Stimulated activated CD8-positive, alpha-beta memory T cell treated with anti-CD3 and anti-CD28 coated beads, Interleukin-4, amount 100 ng/mL, for 4 hours (primary cell): ENCODE measurements at places on chromosomes 1 and 21.

- no peak for DNase-seq
These were observed 206.3 kb downstream of the SIPA1L2 start for GRCh38 chr1:232423591-232423990.

DNA sequence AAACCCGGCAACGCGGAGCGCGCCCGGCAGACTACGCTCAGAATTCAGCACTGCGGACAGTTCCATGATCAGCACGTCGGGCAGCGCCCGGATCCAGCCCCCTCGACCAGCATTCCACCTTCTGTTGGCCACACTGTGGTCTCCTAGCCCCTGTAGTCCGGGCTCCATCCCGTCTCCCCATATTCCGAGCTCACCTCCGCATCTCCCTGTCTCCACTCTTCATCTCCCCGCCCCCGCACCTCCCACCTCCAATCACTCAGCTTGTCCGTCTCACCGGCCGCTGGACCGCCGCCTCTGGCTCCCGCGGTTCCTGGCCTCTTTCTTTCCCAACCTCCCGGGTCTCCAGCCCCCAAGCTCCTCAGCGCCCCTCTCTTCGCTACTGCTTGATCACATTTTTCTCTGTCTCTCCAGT is 500 bp downstream of the EPHA10 start:
- DNase-seq: no peak

DNA sequence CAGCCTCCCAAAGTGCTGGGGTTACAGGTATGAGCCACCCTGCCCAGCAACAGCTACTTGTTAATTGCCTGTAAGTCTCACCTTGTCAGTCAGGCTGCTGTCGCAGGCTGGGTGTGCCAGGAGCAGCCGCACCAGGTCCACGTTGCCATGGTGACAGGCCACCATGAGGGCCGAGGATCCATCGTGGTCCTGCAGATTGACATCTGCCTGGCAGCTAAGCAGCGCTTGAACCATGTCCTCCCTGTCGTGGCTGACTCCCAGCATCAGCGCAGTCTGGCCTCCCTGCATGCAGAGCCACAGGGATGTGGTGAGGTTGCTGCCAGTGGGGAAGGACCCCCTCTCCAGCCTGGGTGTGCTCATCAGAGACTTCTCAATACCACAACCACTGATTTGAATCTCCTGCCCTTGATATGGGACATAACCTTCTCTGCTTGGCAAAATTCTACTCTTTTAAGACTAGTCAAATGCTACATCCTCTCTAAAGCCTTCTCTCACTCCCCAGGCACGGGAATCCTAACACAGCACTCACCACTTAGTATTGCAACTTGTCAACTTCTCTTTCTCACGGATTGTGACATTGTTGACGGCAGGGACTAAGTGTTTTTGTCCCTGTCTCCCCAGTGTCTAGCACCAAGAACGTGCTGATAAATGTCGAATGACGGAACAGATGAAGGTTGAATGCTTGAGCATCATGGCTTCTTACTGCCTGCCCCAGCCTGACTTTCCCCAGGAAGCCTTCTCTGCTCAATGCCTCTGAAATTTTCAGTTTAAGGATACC is 52.9 kb downstream of the L1TD1 start:
- no peak for DNase-seq

DNA sequence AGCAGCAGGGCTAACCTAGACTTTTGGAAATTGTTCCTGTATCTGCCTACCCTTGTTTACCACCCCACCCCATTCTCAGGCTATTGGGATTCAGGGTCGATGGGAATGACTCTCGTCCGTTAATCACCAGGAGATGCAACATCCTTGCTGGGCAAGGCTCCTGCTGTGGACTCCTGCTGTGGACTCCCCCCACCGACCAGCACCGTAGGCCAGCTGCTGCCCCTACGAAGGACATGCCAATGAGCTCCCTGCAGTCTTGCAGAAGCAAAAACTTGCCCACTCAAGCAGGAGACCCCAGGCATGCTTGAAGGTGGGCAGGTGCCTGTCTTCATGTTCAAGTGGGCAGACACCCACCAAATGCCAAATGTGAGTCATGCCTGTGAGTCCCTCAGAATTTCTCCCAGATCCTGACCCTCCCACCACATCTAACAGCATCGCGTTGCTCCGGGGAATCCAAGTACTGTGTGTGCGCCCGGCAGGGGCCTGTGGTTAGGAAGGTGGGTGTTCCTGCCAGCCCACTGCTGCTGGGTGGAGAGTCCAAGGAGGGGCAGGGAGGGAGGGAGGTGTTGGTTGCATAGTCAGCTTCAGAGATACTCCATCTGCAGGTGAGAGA is 41.7 kb upstream of the SOX13 start:
- DNase-seq: no peak

- no peak for DNase-seq
These were observed 670 bp upstream of the PARK7 start for GRCh38 chr1:7960867-7961215.

DNA sequence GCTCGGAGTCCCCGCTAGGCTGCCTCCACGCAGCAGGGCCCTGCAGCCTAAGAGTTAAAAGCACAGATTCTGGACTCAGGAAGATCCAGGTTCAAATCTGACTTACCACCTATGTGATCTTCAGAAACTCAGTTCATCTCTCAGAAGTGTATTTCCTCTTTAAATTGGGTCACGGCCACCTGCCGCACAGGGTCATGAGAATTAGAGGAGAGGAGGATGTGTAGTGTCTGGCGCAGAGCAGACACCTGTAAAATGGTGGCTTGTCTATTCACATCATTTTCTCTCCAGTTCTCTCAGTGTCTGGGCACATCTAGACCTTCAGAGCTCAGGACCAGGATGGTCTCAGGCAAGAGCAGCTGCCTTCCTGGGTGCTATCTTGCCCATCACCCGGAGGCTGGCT is 45.8 kb downstream of the PTPRF start:
- DNase-seq: no peak

DNA sequence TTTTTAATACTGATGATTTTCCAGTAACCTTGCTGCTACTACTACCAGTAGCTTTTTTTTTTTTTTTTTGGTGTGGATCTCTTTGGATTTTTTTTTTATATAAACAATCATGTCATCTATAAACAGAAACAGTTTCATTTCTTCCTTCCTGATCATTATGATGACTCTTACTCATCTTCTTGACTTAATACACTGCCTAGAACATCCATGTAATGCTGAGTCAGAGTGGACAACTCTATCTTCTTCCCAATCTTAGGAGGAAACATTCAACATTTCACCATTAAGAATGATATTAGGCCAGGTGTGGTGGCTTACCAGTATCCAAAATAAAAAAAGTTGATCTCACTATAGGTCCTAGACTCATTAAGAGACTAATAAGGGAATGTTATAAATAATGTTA is 69.1 kb downstream of the RUSC1 start:
- no peak for DNase-seq

DNA sequence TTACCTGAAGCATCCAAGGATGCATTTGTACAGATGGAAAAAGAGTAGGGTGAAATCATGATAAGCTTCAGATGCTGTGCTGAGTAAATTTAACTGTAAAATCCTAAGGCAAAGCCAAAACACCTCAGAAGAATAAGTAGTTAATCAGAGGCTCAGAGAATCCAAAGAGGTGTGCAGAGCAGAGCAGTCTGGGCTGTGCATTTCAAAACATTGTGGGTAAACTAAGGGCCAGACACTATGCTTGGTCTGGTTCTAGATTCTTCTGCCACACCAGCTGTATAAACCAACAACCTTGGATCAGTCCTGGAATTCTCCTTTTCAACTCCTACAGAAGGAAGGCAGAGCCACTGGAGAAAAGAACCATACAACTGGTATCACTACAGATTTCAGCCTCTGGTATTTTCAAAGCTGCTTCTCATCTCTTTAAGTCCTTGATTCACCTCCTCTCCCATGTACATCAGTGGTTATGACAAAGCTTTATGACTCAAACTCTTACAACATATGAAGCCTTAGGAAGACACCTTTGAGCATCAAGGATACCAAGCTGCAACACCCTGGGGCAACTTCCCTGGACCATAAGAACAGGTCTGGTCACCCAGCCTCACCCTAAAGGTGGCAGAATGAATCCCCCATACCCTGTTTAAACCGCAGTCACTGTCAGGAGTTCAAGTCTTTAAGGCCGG is 11.6 kb upstream of the HIPK1 start:
- no peak for DNase-seq

DNA sequence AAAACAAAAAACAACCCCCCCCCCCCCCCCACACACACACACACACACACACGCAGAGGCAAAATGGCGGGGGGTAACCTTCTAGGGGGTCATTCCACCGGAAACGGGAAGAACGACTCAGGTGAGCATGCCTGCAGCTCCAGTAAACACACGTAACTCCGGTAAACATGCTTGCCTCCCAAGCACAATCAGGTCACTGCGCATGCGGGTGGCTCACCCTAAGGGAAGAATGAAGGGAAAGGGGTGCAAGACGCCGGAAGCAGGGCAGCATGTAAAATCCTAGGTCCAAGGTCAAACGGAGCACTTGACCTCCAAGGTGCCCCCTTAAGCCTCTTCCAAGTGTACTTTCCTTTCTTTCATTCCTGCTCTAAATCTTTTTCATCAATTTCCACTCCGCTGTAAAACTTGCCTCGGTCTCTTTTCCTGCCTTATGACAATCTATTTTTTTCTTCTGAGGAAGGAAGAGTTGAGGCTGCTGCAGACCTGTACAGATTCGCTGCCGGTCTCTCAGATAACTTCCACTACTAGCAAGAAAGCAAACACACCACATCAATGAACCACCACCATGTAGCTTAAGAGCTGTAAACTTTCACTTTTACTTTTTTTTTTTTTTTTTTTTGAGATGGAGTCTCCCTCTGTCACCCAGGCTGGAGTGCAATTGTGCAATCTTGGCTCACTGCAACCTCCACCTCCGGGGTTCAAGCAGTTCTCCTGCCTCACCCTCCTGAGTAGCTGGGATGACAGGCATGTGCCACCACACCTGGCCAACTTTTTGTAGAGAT is 21.0 kb upstream of the CBR3 start:
- DNase-seq: no peak

- DNase-seq: no peak
These were observed 38.9 kb upstream of the TARDBP start for GRCh38 chr1:10973552-10973951.

DNA sequence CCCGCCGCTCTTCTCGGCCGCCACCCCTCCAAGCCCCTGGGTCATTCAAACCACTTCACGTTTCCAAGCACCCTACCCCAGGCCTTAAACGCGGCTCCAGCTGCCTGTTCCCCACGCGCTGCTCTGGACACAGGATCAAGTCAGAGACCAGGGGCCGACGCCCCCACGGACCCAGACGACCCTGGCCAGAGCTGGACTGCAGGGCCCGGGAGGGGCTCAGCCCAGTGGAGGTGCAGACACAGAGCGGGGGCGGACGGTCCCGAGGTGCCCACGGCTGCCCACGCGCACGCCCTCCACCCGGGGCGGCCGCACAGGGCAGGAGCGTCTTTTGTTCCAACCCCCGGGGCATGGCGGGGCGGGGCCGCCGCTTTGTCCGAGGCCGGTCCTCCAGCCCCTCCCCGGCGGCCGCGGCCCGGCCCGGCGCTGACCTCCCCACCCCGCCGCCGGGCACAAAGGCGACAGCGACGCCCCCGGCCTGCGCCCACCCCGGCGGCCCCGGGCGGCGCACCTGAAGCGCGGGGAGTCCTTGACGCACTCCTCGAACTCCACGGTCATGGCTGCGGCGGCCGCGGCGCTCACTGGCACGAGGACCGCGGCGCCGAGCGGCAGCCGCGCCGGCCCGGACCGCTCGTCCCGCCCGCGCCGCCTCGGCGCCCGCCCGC is 338 bp downstream of the ACAP3 start:
- DNase-seq: no peak

GRCh38 chr1:156929596-156930238 is 9.3 kb downstream of the LRRC71 start:
- DNase-seq: no peak

DNA sequence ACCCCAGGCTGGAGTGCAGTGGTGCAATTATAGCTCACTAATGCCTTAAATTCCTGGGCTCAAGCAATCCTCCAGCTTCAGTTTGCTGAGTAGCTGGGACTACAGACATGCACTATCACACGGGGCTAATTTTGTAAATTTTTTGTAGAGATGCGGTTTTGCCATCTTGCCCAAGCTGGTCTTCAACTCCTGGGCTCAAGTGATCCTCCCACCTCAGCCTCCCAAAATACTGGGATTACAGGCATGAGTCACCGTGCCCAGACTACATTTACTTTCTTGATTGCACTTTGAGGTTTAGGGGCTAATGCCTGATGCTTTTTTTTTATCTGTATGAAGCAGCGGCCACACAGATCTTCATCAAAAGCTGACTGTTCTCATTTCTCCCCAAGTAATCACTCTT is 124.6 kb downstream of the KIF26B start:
- DNase-seq: no peak

DNA sequence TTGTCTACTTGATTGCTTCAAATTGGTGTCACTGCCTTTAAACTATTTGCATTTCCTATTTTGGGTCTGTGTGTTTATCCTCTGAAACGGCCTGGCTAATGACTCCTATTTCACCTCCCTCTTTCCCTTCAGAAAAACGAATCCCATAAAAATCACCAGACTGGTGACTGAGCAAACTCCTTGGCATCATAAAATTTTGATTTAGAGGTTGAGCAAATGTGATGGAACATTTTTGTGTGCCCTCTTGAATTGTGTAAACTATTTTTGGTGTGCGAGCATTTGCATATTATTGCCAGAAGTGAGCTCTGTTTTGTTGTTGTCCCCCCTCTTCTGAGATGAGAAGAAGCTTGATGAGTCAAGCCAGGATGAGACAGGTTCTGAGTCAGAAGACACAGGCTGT is 316.1 kb downstream of the AJAP1 start:
- no peak for DNase-seq

DNA sequence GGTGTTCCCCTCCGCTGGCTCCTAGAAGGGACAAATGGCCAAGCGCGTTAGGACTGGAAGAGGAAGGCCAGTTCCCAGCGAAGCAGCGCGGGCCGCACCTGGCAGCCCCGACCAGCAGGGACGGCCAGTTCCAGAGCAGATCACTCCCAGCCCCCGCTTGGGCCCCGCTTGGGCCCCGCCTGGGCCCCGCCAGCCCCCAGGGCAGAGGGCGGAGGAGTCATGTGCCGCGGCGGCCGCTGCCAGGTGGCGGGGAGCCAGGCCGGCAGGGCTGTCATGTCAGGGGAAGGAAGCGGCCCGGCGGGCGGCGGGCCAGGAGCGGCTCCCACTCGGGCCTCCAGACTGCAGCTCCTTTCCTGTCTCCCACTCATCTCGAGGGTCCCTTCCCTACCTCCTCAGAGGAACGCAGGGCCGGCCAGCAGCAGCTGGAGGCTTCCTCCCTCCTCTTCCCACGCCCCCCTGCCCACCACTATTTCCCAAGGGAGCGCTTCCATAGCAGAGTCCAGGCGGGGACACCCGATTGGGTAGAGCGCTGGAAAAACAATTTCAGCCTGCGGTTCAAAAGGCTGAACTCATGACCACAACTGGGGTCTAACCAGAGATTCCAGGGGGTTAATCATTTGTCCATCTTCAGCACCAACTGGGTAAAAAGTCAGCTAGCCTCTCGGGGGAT is 16.5 kb downstream of the ZNF697 start:
- no peak for DNase-seq
